ENCODE measurements at places on chromosomes 2 and 18.

DNA sequence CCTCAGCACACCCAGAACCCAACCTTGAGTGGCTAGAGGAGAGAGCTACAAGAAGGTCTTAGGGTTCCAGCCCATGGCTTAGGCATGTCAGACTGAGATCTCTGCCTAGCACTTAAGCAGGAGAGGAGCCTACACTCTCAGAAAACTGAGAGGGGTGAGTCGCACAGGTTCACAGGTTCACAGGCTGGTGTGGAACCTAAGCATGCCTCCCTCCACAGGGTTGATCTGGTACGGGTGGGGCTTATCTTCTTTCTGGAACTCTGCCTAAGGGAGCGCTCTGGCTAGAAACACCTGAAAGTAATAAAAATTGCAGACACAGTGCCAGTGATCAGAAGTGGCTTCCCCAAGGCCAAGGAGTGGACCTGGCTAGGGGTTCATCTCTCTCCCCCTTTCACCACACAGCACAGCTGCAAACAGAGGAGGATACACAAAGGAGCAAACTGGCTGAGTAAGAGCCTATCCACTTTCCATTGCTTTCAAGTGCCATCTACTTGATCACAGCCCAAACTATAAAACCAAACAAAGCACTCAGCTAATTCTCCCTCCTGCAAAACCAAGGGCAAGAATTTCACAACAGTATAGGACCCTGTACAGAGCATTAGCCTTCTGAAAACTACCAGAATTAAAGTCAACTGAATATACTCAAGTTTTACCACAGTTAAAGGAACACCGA is 481.9 kb upstream of the SETBP1 start:
- DNase-seq, result no peak

DNA sequence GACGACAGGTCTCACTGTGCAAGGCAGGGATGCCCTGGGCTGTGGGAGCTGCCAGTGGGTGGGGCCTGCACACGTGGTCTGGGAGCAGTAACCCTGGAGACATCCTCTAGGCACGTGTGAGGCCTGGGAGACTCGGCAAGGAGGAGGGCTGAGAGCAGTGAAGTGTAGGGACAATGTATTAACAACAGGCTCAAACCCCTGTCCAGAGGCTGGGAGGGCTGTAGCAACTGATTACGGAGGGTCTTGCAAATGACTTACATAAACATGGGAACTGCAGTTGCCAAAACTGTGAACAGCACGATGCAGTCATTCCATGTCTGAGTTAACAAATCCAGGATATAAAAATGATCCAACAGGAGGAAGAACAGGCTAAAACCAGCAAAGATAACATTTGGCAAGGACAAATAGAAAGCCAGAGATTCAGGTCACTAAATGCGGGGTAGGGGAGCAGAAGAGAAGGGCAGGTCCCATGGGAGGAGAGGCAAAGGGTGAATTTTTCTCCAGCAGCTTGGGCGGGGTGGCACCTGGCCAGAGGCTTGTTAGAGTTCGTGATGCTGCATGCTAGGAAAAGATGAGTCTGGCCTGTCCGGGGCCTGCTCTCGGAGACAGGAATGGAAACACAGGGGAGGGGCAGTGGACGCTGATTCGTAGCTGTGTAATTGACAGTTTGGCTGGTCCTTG is 44.9 kb downstream of the CYP27C1 start:
- DNase-seq, result no peak

DNA sequence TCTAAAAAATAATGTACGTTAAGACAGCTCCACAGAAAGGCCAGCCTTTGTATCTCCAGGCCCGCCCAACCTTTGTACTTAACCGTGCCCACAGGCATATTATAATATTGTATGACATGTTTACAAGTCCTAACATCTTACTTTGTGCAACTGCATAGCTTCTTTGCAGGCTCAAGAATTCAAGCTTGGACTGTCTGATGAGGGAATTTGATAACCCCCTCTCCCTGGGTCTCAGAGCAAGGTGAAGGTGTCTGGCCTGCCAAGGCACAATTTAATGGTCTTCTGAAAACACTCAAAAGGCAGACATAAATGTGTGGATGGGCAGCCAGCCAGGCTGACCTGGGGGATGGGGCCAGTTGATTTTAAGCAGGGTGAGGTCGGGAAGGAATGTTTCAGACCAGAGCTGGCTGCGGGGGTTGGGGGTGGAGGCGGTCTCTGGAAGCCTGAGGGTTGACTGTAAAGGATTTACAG is 732.7 kb upstream of the FANCL start:
- no peak for DNase-seq

GRCh38 chr2:96195410-96196066 is 13.1 kb downstream of the STARD7 start:
- DNase-seq, result no peak

DNA sequence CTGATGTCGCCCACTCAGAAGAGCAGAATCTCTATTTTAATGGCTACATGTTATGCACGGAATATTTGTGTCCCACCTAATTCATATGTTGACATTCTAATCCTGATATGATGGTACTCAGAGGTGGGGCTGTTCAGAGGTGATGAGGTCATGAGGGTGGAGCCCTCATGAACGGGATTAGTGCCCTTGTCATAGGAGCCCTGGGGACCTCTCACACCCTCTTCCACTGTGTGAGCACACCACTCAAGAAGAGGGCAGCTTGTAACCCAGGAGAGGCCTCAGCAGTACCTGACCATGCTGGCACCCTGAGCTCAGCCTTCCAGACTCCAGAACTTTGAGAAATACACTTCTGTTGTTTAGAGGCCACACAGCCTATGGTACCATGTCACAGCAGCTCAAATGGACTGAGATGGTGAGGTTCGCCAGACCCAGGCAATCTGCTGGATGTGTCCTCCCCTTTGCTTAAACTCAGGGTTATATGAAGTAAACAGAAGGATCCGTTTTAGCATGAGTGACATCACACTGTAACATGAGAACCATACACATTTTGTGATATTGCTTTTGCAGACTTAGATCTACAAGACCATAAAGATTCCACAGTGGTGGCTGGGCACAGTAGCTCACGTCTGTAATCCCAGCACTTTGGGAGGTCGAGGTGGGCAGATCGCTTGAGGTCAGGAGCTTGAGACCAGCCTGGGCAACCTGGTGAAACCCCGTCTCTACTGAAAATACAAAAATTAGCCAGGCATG is 48.7 kb downstream of the ATOH8 start:
- no peak for DNase-seq

GRCh38 chr2:96202152-96202854 is 6.3 kb downstream of the STARD7 start:
- DNase-seq, result no peak

- DNase-seq, result no peak
Observed at GRCh38 chr2:215736653-215737290, 276.6 kb downstream of the MREG start.

GRCh38 chr18:12423820-12424219 is 16.1 kb downstream of the PRELID3A start:
- DNase-seq, result no peak

GRCh38 chr2:210919128-210919527 is 362.7 kb downstream of the CPS1 start:
- no peak for DNase-seq
